ENCODE measurements at places on chromosomes 11 and 22.

DNA sequence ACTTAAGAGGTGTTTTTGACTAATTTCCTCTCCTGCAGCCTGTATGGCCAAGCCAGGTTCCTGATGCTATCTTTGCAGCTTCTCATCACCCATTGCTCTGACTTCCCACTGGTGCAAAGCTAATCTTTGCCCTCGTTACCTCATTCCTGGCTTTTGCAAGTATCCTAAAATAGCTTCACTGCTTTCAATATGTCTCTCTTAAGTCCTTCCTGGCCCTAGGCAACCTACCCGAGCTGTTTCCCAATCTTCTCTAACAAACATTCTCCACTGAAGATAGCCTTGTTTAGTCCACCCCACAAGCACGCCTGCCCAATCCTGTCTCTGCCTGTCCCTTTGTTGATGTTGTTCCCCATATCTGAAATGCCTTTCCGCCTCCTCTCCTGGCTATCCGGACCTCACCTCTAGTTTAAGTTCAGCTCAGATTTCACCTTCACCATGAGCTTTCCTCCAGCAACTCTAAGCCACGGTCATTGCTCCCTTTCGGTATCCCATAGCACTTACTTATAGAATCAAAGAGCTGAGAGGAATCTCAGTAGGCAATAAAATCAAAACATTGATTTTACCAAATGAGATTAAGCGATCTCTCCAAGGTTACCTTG lies 30.1 kb upstream of the CECR2 start:
- no peak for DNase-seq

- DNase-seq = no peak
Measured at GRCh38 chr11:1000357-1001278, 35.9 kb downstream of the MUC6 start.

DNA sequence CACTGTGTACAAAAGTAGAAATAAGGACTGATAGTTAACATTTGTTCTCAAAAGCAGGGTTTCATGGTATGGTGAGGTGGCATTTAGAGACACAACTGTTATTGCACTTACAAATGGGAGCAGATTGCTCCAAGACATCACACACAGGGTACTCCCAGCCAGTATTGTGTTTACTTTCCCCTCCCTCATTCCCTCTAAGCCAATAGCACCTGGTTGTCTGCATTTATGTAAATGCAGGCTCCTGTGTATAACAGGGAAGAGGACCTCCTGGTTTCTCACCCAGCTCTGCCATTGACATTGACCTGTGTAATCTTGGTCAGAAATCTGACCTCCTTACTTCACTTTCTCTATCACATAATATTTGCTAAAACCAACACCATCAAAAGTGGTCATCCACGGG lies 154.4 kb downstream of the NAV2 start:
- no peak for DNase-seq

DNA sequence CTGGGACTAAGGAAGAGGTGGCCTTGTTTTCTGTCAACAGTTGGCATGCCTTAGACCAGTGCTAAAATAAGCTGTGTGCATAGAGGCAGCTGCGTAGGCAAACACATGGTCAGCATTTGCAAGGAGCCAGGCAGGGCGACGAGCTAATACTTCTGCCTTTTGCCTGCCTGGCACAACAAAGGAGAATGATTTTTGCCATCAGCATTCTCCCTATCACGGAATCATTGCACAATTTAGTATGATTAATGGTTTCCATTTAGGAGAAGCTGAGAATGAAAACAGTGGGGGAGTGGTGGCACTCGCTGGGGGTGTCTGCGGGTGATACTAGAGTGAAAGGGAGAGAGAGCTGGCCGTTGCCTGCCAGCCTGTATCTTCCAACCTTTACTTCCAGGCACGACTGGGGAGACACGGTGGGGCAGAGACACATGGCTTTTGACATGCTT lies 336.0 kb downstream of the CADM1 start:
- DNase-seq = no peak

- DNase-seq = no peak
Measured at GRCh38 chr11:69044111-69045013, 4.4 kb upstream of the TPCN2 start.

DNA sequence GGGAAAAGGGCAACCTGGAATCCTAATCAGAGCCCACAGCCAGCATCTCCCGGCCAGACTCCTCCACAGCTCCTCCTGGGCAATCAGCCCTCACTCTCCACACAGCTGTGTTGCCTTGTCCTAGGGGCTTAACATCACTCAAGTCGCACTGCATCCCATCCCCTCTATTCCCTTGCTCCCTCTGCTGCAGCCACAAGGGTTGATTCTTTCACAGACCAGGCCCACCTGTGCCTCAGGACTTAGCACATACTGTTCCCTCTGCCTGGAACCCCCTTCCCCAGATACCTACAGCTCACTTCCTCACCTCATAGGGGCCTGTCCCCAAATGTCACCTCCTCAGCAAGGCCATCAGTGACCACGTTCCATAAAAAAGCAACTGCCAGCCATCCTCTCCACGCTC lies 18.4 kb downstream of the SPATA19 start:
- DNase-seq = no peak

DNA sequence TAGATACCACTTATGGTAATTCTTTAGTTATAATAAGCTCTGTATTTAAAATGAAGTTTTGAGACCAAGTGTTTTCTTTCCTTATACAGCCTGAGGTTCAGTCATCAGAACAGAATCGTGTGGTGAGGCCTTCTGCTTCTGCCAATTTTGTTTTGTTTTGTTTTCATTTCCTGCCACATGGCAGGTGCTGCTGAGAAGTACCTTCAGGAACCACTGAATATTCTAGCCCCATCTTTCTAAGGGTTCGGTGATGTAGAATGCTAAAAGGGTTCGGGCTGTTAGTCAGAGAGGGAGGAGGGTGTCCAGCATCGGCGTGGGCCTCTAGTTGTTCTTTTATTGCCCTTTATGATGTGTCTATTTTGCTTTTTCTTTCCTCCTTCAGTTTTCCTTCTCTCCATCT lies 25.8 kb downstream of the TNRC6B start:
- DNase-seq = no peak

DNA sequence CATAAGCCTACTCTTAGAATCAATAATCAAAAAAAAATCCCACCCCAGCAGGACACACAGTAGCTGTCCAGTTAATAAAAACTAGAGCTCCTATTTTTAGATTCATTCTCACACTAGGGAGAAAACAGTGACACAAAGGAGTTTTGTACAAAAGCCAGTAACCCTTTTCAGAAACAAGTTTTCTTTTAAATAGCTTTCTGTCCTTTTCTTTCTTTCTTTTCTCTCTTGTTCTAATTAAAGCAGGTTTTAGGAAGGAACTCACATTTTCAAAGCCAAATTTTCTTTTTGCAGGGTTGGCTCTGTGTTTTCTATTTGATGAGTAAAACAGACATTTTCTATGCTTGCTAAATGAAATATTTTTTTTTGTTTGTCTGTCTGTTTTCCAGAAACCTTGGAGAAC lies 1390.7 kb downstream of the FAM181B start:
- no peak for DNase-seq

DNA sequence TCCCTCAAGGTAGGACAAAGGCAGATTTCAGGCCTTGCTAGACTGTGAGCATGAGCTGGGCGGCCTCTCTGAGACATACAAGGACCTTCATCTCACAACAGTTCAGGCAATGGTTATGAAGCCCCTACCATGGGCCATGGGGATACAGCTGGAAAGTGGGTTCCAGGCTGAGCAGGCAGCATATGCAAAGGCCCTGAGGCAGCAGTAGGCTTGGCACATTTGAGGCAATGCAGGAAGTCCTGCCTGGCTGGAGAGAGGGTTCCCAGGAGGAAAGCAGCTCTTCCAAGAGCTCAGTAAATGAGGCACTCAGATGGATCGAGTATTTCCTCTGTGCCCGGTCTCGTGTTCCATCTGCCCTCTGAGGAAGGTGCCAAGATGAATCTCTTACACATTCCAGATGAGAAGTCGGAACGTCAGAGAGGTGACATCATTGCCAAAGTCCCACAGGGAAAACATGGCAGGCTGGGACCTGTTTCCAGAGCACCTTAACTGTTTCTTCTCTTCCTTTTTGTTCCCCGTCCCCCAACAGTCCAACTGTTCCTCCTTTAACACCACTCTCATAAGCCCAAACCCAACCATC lies 388.6 kb downstream of the MN1 start:
- DNase-seq = no peak

GRCh38 chr22:25736378-25737011 lies 5.5 kb upstream of the MYO18B start:
- DNase-seq = no peak

DNA sequence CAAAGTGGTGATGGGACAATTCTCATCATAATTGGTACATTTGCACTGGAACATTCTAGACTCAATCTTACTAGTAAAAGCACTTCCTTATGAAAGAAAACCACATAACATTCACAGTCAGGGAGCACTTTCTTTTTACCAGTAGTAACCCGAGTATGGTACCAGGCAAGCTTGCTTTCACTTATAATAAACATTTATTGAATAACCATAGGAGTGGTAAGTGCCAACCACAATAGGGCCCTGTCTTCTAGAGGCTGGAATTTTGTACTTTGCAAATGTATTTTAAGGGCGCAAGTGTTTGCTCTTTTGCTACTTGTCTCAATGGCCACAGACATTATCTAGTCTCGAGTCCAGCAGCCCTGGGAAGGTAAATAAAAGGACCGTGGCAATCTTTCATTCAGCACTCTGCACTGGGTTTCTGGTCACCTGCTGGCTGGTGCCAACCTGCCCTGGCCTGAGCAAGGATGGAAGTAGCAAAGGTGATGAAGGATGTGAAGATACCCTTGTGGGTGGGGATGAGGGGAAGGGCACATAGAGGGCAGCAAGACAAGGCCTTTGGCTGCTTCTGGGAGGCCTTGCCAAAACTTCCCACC lies 24.2 kb downstream of the C22orf31 start:
- no peak for DNase-seq

DNA sequence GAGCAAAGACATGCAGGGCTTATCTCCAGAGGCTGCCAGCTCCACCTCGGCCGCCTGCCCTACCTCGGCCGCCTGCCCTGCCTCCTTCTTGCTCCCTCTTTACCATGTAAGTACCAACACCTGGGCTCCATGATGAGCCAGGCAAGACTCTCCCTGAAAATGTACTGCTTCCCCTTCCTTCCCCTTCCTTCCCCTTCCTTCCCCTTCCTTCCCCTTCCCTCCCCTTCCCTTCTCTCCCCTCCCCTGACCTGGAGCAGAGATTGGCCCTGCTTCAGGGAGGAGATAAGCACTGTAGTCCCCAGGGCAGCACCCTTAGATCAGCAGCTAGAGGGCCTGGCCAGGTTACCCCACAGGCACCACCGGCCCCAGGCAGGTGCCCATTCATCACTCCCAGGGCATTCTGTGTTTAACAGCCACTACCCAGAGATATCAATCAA lies 25.4 kb upstream of the ADORA2A start:
- no peak for DNase-seq

DNA sequence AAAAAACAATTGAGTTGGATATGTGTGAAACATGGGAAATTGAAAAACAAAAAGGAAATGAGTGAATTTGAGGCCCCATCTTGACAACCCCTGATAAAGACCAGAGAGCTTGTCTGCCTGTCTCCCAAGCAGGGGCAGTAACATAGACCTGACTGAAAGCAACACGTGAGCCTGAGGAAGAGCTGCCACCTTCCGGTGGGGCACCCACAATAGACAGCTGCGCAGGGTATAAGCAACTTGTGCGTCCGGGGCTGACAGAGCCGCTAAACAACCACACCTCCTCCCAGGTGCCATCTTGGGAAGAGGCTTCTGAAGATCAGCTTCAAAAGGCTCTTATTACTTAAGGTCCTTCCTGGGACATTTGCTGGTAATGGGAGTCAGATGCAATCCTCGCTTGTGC lies 166.8 kb downstream of the NTM start:
- no peak for DNase-seq

DNA sequence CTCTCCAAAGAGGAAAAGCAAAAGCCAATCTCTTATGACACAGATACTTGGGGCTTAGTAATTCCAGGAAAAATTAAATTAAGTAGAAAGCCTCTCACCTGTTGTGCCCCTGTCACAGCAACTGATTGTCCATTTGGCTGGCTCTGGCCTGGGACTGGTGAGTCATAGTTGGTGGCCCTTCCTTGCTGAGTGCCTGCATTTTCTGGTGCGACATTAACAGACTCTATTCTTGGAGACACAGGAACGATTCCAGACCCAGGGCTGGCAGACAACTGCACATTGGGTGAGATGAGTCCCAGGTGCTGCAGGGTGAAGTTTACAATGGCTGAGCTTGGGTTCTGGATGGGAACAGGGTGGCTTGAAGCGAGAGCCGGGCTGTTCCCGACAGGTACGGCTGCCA lies 15.6 kb downstream of the E2F8 start:
- DNase-seq = no peak

Data from NCI-H1930 (cell line).